Caco-2 (cell line): ENCODE measurements at places on chromosomes 5 and 9.

DNA sequence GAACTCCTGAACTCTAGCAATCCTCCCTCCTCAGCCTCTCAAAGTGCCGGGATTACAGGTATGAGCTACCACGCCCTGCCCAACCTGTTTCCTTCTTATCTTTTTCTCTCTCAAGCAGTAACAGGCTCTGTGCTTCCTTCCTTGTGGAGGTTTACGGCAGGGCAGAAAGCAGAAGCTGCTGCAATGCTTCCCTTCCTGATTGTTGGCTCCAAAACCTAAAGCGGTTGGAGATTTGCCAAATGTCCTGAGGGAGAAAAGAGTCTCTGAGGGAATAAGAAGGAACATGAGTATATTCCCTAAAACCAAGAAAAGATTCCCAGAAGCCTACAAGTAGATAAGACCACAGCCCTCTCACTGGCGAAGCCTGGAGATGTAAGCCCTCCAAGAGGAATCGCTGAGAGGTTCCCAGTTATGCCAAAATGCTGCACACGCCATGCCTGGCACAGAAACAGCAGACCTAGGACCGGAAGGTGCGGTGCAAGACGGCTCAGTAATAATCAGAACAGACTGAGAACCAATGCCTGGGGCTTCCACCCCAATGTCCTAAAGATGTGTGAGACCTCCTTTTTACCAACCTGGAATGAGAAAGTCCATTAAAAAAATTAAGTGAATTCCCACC lies 73.2 kb downstream of the APTX start:
- no peak for DNase-seq

- DNase-seq = no peak
Observed at GRCh38 chr5:98503616-98504015, 269.8 kb upstream of the RGMB start.

- no peak for DNase-seq
Observed at GRCh38 chr9:84493284-84493947, 152.9 kb upstream of the SLC28A3 start.

DNA sequence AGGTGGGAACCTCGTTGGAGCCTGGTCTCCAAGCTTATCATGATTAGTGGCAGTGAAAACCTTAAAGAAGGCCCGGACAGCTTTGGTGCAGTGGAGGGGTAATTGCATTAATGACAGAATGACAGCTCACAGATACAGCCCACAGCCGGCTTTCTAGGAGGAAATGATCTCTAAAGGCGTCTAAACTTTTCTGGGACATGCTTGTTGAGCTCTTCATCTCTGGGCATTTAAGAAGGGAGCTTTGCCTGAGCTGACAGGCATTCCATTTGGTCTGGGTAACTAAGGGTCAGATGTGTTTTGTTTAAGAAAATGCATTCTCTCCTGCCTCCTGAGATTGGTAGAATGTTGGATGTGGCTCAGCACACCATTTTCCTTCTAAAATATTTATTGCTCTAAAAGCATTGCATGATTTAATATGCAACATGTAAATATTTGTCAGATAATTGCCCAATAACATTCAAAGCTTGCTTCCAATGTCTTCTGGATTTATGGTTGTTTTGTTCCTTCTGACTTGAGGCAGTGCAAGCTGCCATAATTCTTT lies 4.0 kb downstream of the ANKRD33B start:
- DNase-seq = no peak

GRCh38 chr9:134544388-134545214 lies 97.0 kb upstream of the COL5A1 start:
- peak; percentile 18 for DNase-seq

DNA sequence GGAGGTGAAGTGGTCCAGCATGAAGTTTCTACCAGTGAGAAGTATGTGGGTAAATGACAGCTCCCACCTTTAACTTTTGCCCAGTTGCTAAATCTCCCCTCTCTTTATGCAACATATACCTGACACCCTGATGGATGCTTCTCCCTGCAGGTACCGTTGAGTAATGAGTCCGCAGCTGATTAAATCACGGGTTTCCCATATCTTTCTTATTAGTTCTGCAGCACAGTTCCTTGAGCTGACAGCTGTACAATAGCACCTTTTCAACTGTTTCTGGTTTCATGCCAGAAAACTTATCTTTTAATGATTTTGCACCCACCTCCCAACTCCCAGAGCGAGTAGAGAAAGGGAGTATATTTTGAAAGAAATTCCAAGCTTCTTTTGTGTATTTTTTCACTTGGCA lies 161.0 kb upstream of the TUT7 start:
- no peak for DNase-seq

DNA sequence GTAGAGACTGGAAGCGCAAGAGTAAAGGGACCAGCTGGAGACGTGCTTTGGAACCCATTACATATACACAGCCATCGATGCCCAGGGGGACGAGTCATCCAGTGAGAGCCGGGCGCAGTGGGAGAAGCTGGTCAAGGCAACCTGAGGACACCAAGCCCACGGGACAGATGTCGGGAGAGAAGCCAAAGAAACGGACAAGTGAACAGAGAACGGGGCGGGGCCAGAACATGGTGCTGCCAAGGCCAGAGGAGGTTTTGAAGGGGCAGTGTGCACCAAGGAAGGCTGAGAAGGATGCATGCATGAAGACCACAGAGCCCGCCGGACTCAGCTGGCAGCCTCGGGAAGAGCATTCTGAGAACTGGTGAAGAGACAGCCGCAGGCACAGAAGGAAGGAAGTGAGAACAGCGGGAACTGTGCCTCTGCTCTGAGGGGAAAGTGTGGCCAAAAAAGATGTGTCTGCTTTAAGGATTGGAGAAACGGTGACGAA lies 20.3 kb downstream of the CAMSAP1 start:
- DNase-seq = no peak

- no peak for DNase-seq
Observed at GRCh38 chr5:1447671-1448361, 2.6 kb upstream of the SLC6A3 start.

GRCh38 chr9:132857031-132857430 lies 21.1 kb downstream of the AK8 start:
- DNase-seq = no peak

- DNase-seq = no peak
Observed at GRCh38 chr9:19294219-19294618, 63.7 kb downstream of the DENND4C start.

GRCh38 chr9:17005056-17005823 lies 129.6 kb upstream of the CNTLN start:
- peak; percentile 16 for DNase-seq

GRCh38 chr9:693201-694091 lies 148.1 kb upstream of the DMRT1 start:
- DNase-seq = no peak

GRCh38 chr9:101311758-101312420 lies 72.9 kb downstream of the BAAT start:
- peak; percentile 72 for DNase-seq

- DNase-seq = no peak
Observed at GRCh38 chr9:133758228-133758627, 20.1 kb upstream of the SARDH start.

DNA sequence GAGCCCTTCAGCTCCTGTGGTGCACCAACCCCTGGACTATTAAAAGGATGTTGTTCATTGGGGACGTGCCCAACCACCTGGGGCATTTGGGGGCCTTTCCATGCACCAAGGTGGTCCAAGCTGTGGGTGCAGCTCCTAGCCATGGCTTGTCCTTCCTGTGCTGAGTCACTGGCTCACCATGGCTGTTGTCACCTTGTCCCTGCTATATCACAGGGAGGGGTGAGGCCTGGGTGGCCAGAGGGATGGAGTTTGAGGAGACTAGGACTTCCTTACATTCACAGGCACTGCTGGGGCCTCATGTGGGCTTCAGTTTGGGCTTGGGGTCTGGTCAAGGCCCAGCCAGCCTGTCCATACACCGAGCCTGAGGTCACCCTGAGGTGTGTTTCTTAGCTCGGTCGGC lies 45.5 kb downstream of the PHF2 start:
- DNase-seq = no peak

DNA sequence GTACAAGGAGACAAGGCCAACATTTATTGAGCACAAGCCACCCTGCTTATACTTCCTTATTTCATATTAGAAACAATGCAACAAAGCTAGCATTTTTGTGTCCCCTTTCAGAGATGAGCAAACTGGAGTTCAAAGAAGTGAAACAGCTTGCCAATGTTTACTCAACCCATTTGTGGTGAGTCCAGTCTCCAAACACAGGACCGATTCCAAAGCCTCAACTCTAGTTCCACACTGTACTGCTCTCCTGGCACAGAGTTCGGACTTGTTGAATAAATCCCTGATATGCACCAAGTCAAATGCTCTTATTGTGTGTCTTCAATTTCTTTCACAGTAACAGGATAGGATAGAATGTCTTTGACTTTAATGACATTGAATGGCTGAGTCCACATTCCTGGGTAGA lies 604.8 kb upstream of the BRINP1 start:
- DNase-seq = no peak

DNA sequence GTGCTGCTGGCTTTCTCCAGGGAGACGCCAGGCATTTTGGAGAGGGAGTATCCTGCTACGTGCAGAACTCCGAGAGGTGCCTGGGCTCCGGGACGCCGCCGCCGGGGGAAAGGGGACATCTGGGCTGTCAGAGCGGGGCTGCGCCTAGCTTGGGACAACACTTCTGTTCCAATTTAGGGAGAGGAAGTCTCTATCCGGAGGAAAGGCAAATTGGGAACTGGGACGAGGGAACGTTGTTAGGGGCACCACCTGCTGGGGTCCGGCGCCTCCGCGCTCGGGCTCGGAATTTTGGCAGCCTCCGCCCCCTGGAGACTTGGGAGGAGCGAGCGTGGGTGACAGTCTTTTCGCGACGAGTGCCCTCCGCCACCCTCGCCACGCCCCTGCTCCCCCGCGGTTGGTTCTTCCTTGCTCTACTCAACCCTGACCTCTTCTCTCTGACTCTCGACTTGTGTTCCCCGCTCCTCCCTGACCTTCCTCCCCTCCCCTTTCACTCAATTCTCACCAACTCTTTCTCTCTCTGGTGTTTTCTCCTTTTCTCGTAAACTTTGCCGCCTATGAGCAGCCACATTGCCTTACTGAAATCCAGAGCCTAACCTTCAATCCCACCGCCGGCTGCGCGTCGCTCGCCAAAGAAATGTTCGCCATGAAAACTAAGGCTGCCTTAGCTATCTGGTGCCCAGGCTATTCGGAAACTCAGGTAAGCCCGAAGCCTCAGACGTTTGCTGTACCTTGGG lies 1.6 kb downstream of the TSLP start:
- peak; percentile 49 for DNase-seq

- no peak for DNase-seq
Observed at GRCh38 chr5:143046314-143046713, 276.1 kb downstream of the ARHGAP26 start.

GRCh38 chr5:55306641-55307382 lies 682 bp downstream of the DHX29 start:
- DNase-seq = no peak

DNA sequence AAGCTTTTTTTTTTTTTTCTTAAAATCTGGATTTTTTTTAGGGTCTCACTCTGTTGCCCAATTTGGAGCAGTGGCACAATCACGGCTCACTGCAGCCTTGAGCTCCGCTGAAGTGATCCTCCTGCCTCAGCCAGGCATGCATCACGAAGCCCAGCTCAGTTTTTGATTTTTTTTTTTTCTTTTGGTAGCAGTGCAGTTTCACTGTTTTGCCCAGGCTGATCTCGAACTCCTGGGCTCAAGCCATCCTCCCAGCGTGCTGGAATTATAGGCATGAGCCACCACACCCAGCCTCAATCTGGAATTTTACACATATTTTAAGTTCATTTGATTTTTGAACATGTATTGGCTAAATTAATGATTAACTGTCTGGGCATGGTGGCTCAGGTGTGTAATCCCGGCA lies 36.3 kb downstream of the TRIO start:
- peak; percentile 23 for DNase-seq

- no peak for DNase-seq
Observed at GRCh38 chr9:90099262-90099963, 494.6 kb downstream of the GADD45G start.

GRCh38 chr5:154583671-154584177 lies 105.7 kb upstream of the HAND1 start:
- DNase-seq = peak; percentile 76

DNA sequence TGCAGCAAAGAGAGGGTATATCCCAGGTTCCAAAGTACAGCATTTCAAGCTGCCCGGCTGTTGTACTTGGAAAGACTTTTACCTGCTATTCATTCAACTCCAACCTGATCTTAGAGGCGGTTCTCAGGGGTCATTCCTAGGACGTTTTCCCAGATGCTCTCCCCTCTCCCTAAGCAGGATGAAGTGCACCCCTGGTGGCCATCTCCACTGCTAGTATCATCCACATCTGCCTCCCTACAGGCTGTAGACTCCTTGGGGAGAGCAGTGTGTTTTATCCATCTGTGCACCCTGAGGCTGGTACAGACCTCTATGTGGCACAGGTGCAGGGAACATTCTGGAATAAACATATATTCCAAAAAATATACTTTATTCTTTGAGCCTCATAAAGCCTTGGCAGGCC lies 56.8 kb downstream of the PTPN3 start:
- no peak for DNase-seq

GRCh38 chr9:114250235-114250568 lies 72.7 kb upstream of the ORM1 start:
- DNase-seq = no peak

DNA sequence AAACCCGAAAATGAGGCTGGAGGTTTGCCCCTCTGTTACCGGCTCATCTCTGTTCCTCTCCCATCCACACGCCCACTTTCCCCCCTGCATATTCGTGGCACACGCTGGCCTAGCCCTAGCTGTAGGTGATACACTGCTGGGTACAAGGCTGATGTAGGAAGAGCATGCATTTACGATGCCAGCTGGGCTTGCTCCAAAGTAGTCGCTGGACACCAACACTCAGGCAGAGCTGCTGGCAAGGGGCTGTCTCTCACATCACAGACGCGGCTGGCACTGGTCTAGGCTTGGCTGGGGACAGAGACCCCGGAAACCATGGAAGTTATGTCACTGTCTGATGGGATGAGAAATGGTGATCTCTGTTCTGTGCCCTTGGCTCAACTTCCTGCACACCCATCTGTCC lies 9.8 kb upstream of the PHYKPL start:
- no peak for DNase-seq

DNA sequence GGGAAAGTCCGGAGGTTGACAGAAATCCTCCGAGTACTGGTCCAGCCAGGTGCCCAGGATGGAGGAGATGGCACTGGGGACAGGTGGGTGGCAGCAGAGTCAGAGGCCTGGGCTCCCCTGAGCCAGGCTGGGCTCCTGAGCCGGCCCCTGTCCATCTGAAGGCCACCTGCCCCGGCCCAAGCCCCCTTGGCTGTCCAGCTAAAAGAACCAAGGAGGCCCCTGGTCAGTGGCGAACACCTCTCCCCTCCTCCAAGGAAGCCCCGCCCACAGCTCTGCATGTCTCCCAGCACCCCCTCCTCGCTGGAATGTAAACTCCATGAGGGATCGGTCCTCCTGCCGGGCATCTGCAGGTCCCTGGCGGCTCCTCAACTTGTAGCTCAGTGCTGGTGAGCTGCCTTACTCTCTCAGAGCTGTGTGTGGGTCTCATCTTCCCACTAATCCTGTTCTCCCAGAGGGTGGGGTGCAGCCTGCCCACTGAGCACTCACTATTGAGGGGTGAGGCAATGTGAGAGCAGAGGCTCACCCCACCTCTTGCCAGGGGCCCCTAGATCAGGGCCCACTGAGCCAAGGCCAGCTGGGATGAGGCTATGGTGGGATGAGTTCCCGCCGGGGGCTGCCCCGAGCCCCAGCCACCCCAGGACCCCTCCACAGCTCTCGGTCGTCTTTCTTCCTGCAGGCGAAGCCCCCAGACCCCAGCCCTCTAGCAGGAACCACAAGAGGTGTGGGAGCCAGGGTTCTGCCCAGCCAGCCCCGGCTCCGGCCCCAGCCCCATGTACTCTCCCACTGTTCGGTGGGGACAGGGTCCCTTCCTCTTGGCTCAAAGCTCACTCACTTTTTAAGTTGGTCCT lies 12.0 kb downstream of the RALGDS start:
- DNase-seq = no peak

- no peak for DNase-seq
Observed at GRCh38 chr5:15902066-15902465, 277.5 kb downstream of the MARCHF11 start.

GRCh38 chr5:140509898-140510297 lies 37.6 kb upstream of the EIF4EBP3 start:
- DNase-seq = no peak
